ENCODE measurements at places on chromosomes 12 and 14.

GRCh38 chr14:71206766-71207371, 299.6 kb downstream of the PCNX1 start:
- no peak for DNase-seq

- DNase-seq, result no peak
These were observed 44.5 kb downstream of the EML5 start for GRCh38 chr14:88748288-88748687.

GRCh38 chr12:110403976-110404682, 621 bp upstream of the ANAPC7 start:
- peak; percentile 76 for DNase-seq

DNA sequence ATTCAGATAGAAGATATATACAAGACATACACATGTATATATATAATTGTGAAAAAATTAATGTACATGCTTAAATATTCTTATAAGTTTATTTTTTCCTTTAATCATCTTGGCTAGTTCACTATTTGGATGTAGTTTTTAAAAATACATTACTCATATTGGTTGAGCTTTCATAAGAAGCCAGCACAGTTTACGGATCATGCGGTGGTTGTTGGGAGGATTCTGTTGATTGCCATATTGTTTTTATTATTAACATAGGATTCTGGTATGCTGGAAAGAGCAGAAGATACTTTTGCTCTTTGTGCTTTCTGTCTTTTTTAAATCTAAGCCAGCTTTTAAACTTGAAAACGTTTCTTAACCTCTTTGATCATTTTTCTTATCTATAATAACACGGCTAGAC, 163.4 kb downstream of the OTOGL start:
- DNase-seq, result no peak
